ENCODE measurements at places on chromosomes 7 and 10.
A peak's percentile ranks its signal among the peaks of the same experiment; 100 is the strongest.

- no peak for DNase-seq
These were observed 139.3 kb upstream of the ODAD2 start for GRCh38 chr10:28137907-28138880.

- DNase-seq = no peak
These were observed 168.9 kb downstream of the PKD1L1 start for GRCh38 chr7:47779341-47779771.

DNA sequence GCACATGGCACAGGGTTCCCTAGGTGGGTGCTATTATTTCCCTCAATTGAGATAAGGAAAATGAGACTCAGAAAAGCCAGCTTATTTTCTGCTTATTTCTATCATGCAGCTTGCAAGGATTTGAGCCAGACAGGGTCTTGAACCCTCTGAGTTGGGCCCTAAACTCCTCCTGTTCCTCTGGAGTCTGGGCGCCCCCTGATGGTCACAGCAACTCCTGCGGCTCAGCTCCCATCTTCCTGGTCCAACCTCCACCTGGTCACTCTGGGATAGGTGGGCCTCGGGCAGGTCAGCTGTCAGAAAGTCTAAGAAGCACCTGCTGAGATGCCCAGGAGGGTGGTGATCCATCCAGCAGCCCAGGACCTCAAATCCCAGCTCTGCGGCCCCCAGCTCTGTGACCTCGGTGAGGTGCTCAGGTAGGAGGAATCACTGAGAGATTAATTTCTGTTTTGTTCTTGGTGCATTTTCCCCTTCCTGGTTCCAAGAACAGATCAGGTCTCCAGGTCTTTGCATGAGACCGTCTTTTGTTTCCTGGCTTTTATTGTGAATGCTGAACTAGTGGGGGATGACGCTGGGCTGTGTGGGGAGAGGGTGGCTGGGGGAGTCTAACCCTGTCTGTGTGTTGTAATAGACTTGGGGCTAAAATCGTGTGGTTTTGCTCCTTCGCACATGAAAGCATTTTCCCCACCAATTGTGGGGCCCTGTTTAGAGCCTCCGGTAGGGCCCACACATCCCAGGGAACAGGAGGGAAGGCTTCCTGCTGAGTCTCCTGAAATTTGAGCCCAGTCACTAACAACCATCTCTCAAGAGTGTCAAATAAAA, 32.8 kb downstream of the TMEM130 start:
- no peak for DNase-seq

DNA sequence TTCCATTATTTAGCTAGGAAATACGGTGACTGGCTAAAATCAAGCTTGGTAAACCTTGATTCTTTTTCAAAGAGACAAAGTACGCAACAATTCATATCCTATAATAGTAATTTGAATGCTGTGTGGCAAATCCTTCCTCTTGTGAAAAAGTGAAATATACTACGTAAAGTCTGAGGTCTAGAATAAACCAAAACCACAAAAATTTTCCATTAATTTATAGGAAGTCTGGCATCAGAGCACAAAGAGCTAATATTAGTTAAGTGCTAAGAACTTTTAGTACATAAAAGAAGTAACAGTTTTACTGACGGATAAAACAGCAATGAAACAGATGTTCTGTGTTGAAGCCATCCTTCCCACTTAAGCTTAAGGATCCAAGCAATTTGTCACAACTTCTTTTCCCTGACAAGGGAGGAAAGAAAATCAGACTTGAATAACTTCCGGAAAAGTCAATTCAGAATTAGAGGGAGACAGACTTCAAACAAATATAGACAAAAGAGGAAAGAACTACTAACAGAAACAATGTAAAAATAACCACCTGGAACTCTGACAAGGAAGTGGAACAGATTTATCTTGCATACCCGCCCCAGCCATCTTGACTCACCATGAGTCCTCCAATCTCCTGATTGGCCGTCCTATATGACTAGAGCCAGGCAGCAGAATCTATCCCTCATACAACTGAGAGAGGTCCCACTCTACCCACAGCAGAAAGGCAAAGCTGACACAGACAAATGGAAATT, 34.6 kb downstream of the RHEB start:
- DNase-seq = peak; percentile 15

DNA sequence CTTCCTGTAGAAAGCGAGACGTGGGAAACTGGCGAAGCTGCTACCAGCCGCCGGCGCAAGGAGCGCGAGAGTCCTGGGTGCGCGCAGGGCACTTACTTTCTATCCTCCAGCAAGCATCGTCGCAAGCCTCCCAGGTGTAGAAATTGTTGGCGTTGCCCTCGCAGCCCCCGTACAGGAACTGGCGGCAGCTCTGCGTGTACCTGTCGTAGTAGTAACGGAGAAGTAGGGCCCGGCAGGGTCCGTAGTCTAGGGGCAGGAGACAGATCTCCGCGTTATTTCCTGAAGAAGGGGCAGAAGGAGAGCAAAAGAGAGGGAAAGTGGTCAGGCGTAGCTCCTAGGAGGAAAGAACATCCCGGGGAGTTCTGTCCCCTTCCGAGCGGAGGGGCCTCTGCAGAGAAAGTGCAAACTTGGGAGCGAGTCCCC, 501 bp downstream of the TFPI2 start:
- DNase-seq = no peak

GRCh38 chr7:5679813-5680473, 101.5 kb downstream of the RNF216 start:
- DNase-seq = peak; percentile 77

- no peak for DNase-seq
These were observed 533 bp upstream of the DMTF1 start for GRCh38 chr7:87151729-87152111.

Measured in CD4-positive, alpha-beta T cell treated with Interferon gamma for 1 hour (primary cell).